Stimulated activated CD8-positive, alpha-beta memory T cell treated with anti-CD3 and anti-CD28 coated beads, Interleukin-2, amount 100 ng/mL, for 1 hour (primary cell): ENCODE measurements at places on chromosomes 2 and 18.

DNA sequence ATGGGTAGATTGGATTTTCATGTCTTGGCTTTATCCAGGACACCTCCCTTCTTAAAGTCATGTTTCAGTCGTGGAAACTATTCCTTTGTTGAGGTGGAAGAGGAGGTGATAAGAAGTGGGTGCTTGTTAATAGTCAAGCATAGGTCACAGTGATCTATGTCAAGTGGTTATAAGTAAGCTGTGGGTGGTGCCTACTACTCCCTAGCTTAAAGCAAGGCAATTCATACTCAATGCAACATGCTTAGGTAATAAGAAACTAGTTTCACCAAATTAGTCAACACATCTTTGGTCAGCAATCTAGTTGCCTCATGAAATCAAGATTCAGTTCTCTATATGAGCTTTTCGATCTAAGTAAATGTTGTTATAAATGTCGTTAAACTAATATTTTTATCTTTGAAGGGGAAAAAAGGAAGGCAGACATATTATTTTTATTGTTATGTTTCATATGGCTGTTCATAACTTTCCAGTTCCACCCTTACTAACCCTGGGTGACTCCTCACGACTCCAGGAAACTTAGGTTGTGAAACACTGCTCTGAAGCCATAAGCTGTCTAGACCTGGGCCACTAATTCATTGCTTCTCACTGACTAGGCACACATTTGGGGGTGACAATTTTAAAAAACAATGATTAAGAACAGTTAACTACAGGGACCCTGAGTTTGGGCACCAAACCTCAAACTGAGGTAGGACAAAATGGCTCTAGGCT, 5.8 kb upstream of the ABCB11 start:
- DNase-seq = no peak

- DNase-seq = no peak
Measured at GRCh38 chr2:41867553-41867952, 180.3 kb upstream of the PKDCC start.

- DNase-seq = no peak
Measured at GRCh38 chr2:135916207-135916606, 40.0 kb upstream of the MCM6 start.

DNA sequence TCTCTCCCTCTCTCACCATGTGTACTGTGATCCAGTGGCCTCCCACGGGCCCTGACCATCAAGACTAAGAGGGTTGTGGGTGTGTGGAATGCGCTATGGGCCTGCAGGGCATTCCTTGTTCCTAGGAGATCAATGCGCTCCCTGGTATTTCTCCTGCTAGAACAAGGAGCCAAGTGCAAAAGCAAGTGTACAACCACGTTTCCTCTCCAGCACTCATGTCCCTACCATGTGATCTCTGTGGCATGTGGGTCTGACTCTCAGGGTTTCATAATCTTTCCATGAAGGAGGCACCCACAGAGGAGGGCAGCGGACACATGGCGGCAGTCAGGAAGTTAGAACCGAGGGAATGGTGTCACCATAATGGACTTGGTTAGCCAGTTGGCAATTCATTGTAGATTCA, 91.4 kb downstream of the MAPK4 start:
- DNase-seq = no peak

GRCh38 chr2:96903815-96904214, 33.9 kb upstream of the SEMA4C start:
- no peak for DNase-seq

DNA sequence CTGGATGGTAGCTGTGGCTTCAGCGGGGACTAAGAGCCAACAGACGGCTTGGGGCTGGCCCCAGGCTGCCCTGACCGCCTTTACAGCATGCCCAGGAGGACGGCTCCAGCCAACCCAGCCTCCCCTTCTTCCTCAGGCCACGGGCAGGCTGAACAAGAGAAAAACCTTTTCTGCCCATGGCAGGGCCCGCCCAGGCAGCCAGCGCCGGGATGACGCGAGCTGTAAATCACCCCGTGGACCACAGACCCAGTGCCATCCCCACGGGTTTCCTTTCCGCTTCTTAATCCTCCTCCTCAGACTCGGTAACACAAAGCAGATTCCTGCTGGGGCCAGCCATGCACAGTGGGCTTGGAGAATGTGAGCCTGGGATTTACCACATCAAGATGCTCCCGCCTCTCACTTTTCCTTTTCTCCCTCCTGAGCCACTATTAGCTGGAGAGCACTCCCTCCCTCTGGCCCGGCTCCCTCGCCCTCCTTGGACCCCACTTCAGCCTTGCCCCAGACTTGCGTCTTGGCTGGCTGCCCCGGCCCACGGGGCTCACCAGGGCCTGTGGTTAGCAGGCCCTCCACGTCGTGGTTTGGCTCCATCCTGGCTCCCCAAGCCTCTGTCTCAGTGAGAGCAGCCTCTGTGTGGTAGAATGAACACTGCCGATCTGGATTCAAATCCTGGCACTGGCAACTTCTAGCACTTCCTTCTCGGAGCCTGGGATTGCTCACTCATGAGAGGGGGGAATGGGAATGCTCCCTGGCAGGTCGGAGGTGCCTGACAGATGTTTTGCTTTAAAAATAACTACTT, 31.4 kb downstream of the ATOH8 start:
- no peak for DNase-seq

DNA sequence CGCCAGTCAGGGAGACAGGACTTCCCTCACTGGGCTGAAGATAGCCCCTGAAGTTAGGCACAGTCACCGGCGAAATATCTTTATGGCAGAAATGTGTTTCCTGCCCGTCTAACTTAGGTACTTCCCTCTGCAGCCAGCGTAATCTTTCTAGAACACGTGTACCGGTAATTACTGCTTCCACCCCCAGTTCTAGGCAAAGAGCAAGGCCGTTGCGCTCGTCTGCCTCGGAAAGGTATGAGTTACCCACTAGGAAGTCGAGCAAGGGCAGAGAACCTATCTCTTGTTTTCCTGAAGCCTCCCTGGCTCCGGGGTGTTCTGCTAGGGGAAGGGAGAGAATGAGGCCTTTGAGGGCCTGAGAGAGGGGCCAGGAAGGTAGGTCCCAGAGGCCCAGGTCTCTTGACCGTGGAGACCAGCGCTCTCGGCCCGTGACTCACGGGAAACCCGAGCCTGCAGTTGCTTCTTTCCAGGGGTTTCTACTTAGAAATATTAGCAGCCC, 70.0 kb downstream of the TWSG1 start:
- no peak for DNase-seq

DNA sequence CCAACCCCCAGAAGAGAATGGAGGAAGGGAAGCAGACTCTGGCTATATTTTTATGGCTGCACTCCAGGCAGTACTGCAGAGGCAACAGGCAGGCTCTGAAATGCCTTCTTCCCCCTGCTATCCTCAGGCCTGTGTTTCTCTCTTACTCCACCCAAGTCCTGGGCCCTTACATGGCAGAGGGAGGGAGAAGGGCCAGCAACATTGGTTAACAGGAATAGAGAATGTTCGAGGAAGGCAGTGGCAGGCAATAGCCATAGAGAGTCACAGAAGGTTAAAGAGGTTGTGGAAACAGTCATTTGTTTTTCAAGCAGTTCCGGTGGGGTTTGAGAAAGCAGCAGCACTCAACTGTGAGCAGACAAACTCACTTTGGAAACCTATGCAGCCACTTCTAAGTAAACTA, 15.1 kb upstream of the DARS1 start:
- no peak for DNase-seq

DNA sequence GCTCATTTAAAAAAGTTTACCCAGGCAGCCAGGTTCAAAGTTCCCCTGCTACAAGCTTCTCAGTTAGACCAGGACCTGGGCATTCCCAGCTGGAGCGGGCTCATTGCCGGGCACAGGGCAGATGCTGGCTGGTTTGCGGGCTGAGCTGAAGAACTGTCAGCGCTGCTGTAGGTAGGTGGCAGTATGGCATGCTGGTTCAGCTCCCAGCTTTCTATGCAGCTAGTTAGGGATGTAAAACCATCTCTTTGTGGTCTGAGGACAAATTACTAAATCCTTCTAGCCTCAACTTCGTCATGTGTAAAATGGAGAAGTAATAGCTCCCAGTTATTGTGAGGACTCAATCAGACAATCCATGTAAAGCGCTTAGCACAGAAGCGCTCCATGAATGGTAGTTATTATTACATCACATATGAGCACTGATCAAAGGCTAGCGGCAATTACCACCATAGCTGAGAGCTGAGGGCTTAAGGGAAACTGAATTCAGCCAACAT, 2.4 kb upstream of the LDLRAD4 start:
- no peak for DNase-seq

- no peak for DNase-seq
Measured at GRCh38 chr2:240905176-240905781, 857 bp upstream of the CROCC2 start.

DNA sequence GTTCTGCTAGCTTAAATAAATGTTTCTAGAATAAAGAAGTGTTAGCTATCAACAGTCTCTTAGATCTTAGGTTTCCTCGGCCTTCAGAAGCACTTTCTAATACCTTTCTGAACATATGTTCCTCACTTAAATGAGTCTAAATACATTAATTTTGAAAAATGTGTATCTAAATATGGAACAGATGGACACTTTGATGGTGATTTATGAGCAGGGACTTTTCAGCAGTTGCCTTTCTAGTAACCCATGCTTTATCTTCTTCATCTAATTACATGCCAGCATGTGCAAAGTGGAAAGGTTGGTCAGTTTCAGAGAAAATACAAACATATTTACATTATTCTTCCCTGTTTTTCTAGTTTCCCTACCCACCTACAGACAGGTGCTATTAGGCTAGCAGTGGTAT, 797.0 kb upstream of the CHAC2 start:
- DNase-seq = no peak

DNA sequence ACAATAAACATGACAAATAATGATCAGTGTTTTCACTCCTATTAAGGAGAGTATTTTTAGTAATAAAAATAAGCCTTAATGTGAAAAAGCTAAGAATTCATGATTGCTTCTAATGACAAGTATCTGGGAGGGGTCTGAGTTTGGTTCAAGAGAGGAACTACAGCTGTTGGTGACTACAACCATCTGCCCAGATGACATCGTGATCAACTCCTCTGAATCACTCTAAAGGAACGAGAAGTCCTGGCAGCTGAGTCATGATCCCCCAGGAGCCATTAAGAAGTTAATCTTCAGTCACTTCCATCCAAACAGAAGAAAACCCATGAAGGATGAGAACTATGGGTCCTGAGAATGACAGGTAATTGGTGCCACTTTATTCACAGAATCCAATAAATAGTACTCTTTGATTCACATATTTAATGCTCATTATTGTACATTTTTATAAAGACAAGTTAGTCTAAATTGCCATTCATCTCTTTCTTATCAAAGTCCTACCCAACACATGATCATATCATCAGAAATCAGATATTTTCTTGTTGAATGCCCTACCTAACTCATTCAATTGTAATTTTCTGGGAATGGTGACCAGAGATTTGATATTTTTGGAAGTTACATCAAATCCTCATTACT, 6.8 kb downstream of the TFPI start:
- DNase-seq = no peak

GRCh38 chr2:241869087-241869961, at the start of gene RTP5:
Gene RTP5, plus strand, starts transcription at chr2:241869729. Its CDS starts 28 bp downstream, at chr2:241869757.
- no peak for DNase-seq

DNA sequence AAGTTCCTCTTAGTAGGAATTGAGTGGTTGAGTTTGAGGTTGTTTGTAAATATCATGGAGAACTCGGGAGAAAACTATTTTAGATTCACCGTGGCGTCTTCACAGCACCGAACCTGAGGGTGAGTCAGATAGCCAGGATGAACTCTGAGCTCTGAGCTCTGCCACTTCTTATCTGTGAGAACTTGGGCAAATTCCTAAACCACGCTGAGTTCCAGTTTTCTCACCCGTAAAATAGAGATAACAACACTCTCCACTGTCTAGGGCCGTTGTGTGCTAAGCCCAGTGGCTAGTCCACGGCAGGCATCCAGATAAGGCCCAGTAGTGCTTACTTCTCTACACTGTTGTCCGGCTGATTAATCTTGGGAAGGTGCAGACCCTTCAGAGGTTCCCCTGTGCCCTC, 7.0 kb downstream of the KIF5C start:
- no peak for DNase-seq

DNA sequence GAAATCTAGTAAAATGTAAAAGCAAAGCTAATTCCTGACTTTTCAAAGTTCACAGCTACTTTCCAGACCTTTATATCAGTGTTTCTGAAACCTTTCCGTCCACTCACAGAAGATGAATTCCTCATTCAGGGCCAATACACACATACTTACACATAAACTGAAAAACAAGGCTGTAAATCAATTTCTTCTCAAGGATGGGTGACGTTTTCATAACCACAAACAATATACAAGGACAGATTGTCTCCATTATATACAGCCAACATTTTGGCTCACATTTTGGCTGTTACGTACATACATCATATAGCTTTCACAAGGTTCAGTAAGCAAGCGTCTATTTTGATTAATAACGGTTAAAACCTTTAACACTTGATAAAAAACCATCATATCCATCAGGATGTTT, 1.4 kb downstream of the RPRD1A start:
- no peak for DNase-seq

GRCh38 chr2:199223791-199224190, 233.9 kb downstream of the SATB2 start:
- DNase-seq = no peak

GRCh38 chr18:45171679-45172191, 443.5 kb upstream of the SLC14A2 start:
- no peak for DNase-seq

DNA sequence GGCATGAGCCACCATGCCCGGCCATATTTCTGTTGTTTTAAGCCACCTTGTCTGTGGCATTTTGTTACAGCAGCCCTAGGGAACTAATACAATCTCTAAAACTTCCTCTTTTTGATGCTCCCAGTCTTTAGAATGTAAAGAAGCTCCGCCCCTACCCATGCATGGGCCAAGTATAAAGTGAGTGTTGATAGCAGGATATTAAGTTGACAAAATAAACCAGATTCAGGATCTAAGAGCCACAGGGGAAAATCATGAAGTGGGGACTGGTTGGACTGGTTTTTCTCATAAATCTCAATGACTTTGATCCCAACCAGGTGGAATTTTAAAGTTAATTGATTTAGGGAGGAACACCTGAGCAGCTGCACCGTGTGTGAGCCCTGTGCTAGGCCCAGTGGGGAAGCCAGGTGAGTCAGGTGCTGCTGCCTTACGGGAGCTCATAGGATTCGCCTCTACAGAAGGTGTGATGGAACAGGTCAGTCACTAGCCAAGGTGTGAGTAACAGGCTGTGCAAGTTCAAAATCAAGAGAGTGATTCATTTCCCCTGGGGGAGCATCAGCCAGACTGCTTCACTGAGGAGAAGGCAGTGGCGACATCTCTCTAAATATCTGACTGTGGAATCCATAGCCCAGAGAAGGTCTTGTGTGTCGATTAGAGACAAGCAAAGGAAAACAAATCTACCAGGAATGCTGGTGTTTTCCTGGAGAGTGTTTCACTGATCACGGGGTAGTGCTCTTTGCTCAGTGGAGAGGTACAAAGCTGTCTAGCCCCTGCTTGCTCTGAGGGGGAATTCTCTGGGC, 63.0 kb upstream of the MSH2 start:
- no peak for DNase-seq

GRCh38 chr2:108315444-108315934, 26.8 kb downstream of the SULT1C2 start:
- no peak for DNase-seq

GRCh38 chr2:177169810-177170514, 42.6 kb upstream of the HNRNPA3 start:
- DNase-seq = no peak
